ENCODE measurements at places on chromosomes 11 and 22. TPM values are rescaled to one million over a fixed set of nuclear protein-coding genes. Genes with fewer than 3 reads are reported as not detected.

The HIC2 gene
- total RNA-seq: 9.7 TPM

The A4GALT gene
- not detected for total RNA-seq

The OR5B17 gene
- not detected for total RNA-seq

The PDE2A gene
- total RNA-seq: 6.7 TPM

The TTC36 gene
- not detected for total RNA-seq

The F2 gene
- not detected for total RNA-seq

The CDCA5 gene
- 1.7 TPM for total RNA-seq

DNA sequence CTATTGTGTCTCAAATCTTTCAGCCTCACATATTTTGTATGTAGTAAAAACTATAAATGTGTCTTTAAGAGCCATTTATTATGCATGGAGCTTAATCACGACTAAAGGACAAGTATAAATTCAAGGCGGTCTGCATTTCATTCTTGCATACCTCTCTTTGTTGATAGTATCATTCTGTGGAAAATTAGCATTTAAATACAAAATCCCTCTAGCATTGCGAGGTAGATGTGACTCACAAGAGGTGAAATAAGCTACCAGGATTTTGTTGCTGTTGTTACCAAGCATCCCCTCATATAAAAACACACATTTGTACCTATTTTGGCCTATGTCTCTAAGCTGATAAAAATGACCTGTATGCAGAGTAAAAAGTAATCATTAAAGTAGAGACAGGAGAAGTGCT lies 537.4 kb upstream of the LUZP2 start:
- DNase-seq: no peak

DNA sequence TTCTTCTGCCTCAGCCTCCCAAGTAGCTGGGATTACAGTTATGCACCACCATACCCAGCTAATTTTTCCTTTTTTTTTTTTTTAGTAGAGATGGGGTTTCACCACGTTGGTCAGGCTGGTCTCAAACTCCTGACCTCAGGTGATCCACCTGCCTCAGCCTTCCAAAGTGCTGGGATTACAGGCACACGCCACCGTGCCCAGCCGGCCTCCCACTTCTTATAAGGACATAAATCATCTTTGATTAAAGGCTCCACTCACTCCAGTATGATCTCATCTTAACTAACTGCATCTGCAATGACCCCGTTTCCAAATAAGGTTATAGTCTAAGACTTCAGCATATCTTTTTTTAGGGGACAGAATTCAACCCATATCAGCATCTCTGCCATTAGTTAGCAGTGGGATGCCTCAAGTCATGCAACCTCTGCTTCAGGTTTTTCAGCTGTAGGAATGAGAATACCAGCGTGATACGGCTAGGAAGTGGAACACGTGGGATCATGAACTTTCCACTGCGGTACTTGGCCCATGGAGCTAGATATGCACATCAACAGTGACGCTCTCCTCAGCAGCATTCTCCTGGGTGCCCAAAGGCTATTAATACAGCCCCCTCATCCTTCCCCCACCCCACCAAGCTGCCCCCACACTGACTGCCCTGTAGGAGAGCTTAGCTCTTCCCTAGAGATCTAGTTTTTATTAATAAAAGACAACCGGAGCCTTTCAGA lies 41.4 kb downstream of the MCHR1 start:
- no peak for DNase-seq

DNA sequence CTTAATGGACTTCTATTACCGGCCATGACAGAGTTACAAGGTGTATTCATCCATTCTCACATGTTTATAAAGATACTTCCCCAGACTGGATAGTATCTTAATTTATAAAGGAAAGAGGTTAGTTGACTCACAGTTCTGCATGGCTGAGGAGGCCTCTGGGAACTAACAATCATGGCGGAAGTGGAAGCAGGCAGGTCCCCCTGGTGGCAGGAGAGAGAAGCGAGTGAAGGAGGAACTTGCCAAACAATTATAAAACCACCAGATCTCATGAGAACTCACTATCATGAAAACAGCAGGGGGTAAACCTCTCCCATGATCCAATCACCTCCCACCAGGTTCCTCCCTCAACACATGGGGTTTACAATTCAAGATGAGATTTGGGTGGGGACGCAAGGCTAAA lies 170.0 kb upstream of the PDGFD start:
- DNase-seq: no peak

DNA sequence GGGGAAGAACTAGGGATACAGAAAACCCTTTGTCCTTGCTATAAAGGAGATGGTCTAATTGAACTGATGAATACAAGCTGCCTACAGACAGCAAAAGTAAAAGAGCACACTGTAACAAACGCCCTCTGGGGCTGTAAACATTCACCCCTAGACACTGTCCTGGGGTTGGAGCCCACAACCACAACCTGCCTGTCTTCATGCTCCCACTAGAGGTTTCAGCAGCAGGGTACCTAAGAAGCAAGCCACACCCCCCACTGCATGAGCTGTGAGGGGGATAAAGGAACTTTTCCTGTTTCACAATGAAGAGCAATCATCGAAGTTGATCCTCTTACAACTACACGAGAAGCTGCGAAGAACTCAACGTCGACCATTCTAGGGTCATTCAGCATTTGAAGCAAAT lies 90.5 kb upstream of the LUZP2 start:
- DNase-seq: no peak

GRCh38 chr11:3231550-3231850 lies 717 bp downstream of the MRGPRE start:
- no peak for DNase-seq

DNA sequence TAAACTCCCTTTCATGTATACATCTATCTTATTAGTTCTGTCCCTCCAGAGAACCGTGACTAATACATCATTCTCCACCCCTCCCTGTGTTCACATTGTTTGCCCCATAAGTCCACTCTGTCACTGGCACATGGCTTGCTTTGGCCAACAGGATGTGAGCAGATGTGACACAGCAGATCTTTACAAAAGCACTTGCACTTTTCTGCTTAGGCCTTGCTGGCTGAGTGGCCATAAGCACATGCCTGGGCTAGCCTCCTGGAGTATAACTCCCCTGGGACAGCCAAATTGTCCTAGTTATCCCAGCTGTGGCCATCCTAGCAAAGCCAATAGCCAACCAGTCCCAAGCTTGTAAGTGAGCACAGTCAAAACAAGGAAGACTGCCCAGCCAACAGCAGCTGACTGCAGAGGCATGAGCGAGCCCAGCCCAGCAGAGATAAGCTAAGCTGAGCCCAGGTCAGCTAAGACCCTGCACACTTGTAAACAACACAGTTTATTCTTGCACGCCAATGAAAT lies 9.7 kb upstream of the RCN1 start:
- DNase-seq: no peak

- no peak for DNase-seq
These were observed 4.7 kb upstream of the KDELR3 start for GRCh38 chr22:38462960-38463784.

DNA sequence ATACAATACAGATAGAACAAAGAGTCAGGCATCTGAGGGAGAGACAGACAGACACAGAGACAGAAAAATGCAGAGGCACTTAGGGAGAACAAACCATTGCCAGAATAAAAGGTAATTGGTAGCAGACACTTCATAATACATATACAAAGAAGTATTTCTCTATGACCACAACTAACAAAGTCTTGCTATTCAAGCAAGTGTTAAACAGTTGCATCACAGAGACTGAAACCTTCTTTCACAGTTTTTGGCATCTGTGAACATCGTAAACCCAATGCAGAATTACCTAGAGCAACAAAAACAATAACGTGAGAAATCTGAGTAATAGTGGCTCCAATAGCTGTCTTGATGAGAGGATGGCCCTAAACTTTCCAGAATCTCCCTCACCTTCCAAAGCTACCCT lies 116.4 kb downstream of the BLID start:
- no peak for DNase-seq

- DNase-seq: no peak
These were observed 53.3 kb upstream of the OR4C15 start for GRCh38 chr11:55501014-55501413.

DNA sequence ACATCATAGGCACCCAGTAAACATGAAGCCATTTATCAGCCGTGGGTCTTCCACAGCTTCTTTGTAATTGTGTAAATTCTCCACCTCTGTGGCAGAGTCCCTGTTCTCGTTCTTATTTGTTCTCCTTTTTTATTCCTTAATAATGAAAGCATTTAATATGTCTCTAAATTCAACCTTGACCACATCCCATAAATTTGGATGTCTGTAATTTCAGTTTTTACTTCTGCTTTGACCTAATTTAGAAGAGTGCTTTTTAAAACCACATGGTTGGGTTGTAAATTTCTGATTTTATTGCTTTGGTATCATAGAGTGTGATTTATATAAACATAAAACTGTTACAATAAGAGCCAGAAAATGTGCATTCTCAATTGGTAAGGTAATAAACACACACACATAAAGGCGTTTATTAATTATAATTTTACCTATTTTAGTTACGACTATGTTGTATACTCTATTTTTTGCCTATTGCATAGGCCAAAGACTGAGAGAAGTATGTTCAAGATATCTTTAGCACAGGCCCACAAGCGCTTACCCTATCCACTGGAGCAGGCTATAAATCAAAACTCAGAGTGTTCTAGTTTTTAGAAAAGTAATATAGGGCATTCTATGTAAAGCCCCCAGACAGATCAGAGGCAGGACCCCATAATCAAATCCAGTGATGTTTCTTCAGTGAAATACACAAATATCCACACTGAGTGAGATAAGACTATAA lies 58.0 kb upstream of the CCND1 start:
- no peak for DNase-seq

DNA sequence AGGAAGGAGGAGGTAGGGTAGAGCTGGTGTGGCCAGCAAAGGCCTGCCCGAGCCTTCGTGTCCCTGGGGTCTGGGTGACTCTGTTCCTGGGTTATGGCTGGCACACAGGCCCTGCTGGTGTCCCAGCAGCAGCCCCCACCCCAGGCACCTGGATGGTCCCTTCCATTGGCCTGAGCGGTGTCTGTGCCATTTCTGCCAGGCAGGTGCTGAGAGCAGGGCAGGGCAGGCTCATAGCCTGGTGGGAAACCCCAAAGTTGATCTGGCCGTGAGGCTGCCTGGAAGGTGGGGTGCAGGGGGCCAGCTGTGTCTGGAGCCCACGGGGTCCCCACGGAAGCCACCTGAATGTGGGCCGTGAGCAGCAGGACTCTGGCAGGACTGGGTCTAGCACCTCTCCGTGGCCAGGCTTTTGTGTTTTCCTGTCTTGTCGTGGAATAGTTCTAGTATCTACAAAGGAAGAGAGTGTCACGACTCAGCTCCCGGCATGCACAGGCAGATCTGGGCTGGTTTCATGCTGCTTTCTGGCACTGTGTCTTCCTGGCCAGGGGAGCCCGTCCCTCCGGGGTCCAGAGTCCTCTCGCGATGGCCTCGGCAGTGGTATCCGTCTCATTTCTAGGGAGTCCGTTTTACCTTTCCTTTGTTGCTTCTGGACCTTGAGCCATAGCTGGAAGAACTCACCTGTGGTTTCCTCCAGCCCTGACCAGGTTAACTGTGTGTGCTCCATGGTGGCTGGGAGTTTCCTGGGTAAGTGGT lies 83.7 kb downstream of the KCNQ1 start:
- DNase-seq: no peak

- DNase-seq: peak; percentile 30
These were observed 4.0 kb downstream of the CCDC88B start for GRCh38 chr11:64343767-64344559.

DNA sequence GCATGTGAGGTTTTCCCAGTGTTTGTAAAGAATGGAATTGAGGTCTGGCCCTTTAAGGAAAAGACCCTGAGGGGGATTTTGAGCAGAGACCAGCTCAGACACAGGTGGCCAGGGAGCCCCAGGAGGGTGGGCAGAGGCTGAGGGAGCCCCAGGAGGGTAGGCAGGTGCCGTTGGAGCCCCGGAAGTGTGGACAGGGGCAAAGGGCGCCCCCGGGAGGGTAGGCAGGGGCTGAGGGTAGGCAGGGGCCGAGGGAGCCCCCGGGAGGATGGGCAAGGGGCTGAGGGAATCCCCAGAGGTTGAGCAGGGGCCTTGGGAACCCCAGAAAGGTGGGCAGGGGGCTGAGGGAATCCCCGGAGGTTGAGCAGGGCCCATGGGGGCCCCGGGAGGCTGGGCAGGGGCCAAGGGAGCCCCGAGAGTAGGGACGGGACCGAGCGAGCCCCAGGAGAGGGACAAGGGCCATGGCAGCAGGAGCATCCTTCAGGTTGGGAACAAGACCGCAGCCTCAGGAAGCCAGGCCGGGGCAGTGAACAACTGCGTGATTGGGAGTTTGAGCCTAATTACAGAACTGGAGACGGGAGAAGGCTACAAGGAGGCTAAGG lies 292.0 kb downstream of the BRD1 start:
- no peak for DNase-seq

- DNase-seq: no peak
These were observed 128.4 kb downstream of the ARHGAP8 start for GRCh38 chr22:44880610-44881290.

DNA sequence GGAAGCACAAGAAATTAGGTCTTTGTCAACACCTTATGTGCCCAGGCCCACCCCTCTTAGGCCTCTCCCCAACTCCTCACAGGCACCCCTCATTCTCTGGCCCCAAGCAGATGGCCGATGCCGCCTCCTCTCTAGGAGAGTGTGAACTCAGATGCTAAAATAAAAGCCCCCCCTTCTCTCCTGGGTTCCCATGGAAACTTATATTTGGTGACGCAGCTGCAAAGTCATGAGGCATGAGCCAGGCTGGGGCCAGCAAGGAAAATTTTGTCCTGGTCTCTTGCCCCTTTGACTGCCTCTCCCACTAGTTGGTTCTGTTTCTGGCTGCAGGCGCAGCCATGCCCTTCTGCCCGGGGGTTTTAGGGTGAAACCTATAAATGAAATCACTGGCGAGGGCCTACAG lies 11.8 kb downstream of the RCOR2 start:
- no peak for DNase-seq

GRCh38 chr11:14969901-14970323 lies 2.2 kb downstream of the CALCA start:
- peak; percentile 5 for DNase-seq

DNA sequence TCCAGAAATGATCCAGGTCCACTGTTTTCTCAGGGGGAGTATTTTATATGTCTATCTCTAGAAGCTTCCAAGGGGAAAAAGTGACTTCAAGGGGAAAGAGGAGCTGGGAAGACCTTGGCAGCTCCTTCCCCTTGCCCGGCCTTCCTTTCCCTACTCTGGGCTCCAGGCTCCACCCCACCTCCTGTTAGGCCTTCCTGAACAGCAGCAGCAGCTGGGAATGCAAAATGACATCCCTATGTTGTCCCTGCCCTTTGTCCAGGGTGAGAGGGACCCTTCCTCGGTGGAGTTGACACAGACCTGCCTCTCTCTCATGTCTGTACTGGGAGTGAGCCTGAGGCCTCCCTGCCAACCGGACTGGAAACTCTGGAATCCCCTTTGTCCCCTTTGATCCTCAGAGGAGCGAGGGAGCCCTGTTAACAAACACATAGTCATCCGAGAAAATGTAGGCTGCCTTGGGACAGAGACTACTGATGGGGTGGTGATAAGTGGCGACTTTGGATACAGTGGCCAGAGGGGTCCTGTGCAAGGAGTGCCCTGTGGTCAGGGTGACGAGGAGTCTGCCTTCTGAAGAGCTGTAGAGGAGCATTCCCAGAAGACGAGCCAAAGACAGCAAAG lies 9.0 kb upstream of the MALAT1 start:
- DNase-seq: no peak

GRCh38 chr22:39087881-39088684 lies 9.0 kb upstream of the APOBEC3H start:
- no peak for DNase-seq
